ENCODE measurements at places on chromosomes 6 and 20. TPM values are rescaled to one million over a fixed set of nuclear protein-coding genes. Genes with fewer than 3 reads are reported as not detected.

GRCh38 chr6:356828-357251 lies 34.7 kb upstream of the IRF4 start:
- peak; percentile 61 for DNase-seq

The ENPP4 gene
- total RNA-seq = 18.5 TPM

- no peak for DNase-seq
Measured at GRCh38 chr6:164861967-164862366, 447.4 kb downstream of the C6orf118 start.

DNA sequence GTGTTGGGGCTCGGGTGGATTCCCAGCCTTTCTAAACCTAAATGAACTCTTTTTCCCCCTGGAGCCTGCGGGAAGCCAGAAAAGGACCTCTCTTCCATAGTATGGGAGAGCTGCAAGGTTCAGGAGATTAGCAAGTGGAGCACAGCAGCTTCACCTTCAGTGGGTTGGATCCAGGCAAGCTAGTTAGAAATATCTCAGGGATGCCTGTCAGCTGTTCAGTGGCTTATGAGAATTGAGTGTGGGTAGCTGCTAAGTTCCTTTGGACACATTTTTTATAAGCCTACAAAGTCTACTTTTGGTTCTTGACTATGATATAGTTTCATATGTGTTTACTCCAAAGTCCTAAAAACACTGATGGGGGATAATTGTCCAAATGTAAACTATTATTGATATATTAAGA lies 642.1 kb downstream of the EPM2A start:
- no peak for DNase-seq

DNA sequence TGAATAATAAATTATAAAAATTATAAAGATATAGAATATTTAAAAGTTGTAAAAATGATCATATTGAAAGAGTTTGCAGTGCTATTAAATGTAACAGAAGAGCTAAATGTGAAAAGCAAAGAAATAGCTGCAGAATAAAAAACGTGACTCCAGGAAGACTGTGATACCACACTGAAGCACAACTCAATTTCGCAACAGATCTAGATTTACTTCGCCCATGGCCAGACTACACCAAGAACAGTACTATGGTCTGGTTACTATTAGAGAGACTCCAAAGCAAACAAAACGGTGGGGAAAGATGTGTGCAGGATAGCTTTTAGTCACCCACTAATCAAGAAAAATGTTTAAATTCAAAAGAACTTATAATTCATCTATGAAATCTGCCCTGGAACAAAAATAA lies 1.9 kb downstream of the CHD6 start:
- DNase-seq = no peak

All from mucosa of descending colon (tissue), 3 donors.